Activated CD8-positive, alpha-beta memory T cell treated with anti-CD3 and anti-CD28 coated beads for 1 hour (primary cell): ENCODE measurements at places on chromosomes 1 and 21.
A peak's percentile ranks its signal among the peaks of the same experiment; 100 is the strongest.

GRCh38 chr1:73903092-73903491 is 294.9 kb downstream of the LRRIQ3 start:
- DNase-seq: no peak

GRCh38 chr1:91863498-91863897 is 22.5 kb downstream of the TGFBR3 start:
- no peak for DNase-seq

- DNase-seq: no peak
Observed at GRCh38 chr1:161241682-161242081, 3.7 kb upstream of the NR1I3 start.

DNA sequence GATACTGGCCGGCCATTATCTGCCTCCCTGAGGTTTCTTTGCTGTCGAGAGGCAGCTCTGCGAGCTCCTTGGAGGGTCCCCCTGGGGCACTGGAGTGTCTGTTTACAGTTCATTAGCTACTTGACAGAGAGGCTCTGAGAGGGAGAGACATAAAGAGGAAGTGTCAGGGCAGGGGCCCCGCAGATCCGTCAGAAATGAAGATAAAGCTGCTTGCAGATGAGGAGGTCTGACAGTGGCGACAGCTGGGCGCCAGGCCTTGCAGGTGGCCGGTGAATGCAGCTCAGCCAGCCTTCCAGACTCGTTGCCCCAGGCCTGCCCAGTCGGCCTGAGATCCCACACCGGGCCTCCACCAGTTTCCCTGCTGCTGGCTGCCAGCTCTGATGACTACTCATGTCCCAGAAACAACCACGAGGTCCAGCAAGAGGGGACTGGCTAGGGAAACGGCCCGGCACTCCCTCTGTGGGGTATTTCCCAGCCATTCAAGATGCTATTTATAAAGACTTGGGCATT is 84.7 kb downstream of the DISP3 start:
- DNase-seq: no peak

DNA sequence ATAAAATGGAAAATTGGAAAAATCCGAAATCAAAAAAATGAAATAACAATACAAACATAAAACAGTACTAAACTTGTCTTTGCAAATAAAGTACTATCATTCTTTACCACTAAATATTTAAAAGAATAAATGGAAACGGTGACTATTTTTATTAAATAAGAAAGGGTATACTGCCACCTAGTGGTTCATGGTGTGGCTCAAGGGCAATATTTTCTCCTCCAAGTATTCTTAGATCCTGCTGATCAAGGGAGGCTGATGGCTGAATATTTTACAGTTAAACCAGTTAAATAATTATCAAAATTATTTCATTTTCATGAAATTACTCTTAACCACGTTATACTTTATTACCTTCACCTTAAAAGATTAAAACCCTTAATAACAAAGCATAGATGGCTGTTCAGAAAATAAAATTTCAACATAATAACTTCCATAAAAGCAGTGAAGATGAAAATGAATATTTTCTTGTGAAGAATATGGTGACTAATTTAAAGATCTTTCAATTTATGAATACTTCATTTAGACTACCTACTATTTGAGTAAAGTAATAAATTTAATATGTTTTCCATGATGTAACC is 1793.9 kb downstream of the NCAM2 start:
- DNase-seq: no peak

- DNase-seq: no peak
Observed at GRCh38 chr1:173504268-173504667, 27.1 kb downstream of the PRDX6 start.

DNA sequence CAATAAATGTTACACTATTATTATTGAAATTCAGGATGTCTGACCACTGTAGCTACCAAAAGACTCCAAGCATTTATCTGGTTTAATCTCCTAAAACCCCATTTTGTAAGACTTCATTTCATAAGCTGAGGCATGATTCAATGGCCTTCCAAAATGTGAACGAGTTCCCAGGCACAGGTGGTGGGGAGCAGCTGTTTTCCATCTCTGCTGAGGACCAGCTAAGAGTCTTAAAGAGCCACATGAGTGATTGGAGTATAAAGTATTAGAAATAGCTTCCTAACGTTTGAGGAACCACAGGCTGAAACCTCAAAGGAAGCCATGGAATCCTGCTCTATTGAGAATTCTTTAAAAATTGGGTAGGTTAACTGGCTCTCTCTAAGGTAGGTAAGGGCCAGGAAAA is 44.9 kb downstream of the SEC16B start:
- no peak for DNase-seq

- no peak for DNase-seq
Observed at GRCh38 chr1:112793631-112794565, 78.8 kb upstream of the PPM1J start.

DNA sequence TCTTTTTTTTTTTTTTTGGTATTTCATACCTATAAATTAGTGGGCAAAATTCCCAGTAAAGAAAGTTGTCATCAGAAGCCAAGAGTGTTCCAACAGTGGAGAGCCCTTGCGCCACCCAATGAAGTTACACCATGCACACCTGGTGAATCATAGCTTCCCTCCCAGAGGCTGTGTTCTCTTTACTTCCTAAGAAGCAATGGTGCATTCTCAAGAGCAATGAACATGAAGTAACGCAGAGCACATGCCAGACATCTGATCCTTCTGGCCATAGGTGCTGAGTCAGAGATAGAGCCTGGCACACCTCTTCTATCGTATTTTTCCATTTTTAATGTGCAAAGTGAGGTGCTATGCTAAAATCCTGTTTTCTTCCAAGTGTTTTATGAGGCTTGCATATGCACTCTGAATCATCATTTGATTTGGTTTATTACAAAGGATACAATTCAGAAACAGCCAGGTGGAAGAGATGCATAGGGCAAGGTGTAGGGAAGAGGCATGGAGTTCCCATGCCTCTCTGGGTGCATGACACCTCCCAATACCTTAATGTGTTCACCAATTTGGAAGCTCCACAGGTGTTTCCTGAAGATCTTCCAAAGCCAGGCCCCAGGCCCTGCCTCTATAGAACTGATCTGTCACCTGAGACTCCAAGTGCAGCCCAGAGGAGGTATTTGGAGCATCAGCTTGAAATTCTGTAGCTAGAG is 408.0 kb downstream of the SIPA1L2 start:
- no peak for DNase-seq

- no peak for DNase-seq
Observed at GRCh38 chr1:177010211-177010825, 154.2 kb downstream of the ASTN1 start.

GRCh38 chr1:16088351-16088911 is 15.0 kb upstream of the FAM131C start:
- DNase-seq: no peak

DNA sequence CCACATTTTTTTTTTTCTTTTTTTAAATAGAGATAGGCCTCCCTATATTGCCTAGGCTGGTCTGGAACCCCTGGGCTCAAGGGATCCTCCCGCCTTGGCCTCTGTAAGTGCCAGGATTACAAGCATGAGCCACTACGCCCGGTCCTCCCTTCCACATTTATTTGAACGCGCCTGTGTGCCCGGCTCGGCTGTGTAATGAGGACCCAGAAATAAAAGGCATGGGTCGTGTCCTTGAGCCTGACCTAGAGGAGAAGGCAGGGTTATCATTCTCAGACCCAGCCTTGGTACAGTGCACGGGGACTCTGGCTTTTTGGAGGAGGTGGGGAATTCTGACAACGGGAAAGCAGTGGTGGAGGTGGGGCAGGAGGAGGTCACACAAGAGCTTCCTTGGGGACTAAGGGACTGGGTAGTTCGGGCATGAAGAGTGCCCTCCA is 841 bp downstream of the CENPF start:
- DNase-seq: no peak

DNA sequence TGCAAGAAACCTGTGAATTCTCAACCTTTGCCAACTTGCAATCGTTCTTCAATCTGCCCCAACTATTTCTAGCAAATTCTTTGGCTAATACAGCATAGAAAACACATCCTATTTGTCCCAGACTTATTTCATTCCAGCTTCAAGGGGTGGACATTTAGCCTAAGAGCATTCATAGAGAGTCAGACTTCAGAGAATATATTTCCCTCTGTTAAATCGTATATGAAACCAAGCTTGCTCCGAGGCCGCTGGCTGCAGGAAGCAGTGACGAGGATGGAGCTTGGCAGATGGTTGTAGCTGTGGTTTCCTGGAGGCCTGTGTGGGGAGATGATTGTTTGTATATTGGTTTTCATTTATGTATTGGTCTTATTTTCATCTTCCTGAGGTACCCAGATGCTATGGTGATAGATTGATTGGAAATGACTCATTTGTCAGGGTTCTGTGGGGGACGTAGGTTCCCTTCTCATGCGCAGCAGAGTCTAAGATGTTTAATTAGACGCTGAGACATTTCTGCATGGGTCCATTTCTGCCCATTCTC is 26.1 kb downstream of the MAN1C1 start:
- peak; percentile 49 for DNase-seq

DNA sequence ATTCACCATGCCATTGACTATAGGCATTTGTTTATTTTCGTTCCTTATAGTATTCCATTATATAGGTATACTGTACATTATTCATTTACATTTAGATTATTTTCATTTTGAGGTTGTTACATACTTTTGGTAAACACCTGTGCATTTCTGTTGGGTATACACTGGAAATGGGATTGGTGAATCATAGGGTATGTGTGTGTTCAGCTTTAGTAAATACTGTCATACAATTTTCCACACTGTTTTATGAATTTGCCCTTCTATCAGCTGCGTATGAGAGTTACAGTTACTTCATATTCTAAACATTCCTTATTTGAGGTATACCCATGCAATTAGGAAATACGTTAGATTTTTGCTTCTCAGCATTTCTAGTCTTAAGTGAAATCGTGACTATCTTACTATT is 55.1 kb upstream of the FASLG start:
- DNase-seq: no peak

- DNase-seq: no peak
Observed at GRCh38 chr1:162138599-162139181, 69.2 kb downstream of the NOS1AP start.

DNA sequence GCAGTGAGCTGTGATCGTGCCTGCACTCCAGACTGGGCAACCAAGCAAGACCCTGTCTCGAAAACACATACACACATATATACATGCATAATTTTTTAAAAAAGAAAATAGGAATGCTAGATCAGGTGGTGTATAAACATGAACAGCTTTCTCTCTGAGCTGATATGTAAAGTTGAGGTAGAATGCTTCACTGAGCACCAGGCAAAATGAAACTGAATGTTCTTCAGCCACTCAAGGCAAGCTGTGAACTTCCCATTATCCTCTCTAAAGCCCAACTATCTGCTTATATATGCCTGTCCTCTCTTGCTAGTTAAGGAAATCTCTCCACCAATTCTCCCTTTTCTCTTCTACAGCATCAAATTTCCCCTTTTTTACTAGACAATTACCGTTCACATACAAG is 93.0 kb downstream of the NUF2 start:
- no peak for DNase-seq

DNA sequence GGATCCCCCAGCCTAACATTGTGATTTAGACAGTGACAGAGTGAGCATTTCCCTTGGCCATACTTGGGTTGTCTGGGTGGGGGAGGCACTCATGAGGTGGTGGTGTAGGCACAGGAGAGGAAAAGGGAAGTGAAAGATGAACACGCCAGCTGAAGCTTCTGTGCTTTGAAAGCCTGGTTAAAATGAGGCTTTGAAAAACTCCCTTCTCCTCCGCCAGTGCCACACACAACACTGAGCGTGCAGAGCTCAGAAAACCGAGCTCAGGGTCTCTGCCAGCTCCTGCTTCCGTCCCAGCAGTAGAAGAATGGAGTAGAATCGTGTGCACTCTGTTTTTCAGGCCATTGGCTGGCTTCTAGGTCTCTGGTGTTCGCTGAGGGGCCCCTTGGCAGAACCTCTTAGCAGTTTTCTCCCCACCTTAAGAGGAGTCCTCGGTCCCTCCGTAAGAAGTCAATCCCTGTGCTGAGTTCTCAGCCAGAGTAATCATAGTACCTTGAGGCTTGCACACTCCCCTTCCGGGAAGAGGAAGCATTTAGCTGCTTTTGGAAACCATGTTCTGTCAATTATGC is 12.9 kb downstream of the PLEKHM2 start:
- no peak for DNase-seq

DNA sequence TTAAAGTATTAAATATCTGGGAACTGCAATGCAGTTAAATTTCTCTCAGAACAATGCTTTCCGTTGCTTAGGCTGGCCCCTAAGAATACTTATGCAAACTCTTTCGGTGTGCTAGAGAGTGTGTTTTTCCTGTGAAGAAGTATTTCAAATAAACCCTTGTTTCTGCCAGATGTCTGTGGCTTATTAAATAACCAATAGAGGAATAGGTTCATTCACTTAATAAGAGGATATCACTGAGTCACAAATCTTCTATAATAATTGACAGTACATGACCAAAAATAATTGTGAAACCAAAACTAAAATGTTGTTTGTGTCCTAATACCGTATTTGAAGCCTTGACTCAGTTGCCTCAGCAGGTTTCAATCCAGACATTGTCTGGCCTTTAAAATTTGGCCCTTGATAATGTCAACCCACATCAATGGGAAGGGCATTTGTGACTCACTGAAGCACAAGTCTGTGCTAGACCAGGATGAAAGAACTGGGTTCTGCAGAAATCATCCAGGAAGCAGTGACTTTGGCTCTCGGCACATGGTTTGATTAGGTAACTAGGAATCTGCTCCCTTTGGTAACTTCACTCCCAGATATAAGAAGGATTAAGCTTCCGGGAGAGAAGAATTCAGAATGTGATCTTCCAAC is 104.2 kb upstream of the BARHL2 start:
- DNase-seq: no peak

GRCh38 chr21:45264146-45264911 is 23.4 kb downstream of the POFUT2 start:
- DNase-seq: no peak

DNA sequence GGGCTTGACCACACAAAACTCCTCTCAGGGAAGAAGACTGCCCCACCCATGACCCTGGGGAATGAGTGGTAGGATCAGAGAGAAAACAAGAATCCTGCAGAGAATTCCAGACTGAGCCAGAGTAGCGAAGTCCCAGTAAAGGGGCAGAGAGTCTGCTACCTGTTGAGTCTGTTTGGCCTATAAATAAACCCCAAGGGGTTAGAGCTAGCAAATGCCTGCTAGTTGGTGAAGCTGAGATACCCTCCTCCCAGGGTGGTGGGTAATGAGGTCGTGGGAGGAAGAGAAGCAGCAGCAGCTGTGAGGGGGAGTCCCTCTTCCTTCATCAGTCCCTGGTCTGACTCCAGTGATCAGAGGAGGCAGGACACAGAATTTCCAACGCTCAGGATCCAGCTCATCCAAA is 2.5 kb downstream of the TRAF3IP3 start:
- no peak for DNase-seq

GRCh38 chr21:45670731-45671130 is 27.2 kb downstream of the PCBP3 start:
- DNase-seq: no peak

DNA sequence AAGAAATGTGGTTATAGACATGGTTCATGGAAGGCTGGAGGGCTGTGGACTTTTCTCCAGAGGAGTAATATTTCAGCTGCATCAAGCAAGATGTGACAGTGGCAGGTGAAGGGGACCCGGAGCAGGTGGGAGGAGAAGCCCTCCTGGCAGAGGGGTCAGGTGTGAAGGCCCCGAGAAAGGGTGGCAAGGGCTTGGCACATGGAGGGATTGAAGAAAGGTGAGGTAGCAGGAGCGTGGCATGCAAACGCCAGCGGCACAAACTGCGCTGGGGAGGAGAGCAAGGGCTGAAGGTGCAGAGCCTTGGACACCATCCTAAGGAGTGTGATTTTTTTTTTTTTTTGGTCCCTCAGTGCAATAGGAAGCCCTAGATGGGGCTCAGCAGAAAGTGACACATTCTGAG is 244.6 kb downstream of the TOMM20 start:
- DNase-seq: no peak

GRCh38 chr1:32197074-32197473 is 3.3 kb upstream of the CCDC28B start:
- no peak for DNase-seq

- no peak for DNase-seq
Observed at GRCh38 chr1:54835131-54835898, 34.2 kb upstream of the TTC22 start.
